ENCODE measurements at places on chromosomes 1 and 21. TPM values are rescaled to one million over a fixed set of nuclear protein-coding genes. Genes with fewer than 3 reads are reported as not detected.

DNA sequence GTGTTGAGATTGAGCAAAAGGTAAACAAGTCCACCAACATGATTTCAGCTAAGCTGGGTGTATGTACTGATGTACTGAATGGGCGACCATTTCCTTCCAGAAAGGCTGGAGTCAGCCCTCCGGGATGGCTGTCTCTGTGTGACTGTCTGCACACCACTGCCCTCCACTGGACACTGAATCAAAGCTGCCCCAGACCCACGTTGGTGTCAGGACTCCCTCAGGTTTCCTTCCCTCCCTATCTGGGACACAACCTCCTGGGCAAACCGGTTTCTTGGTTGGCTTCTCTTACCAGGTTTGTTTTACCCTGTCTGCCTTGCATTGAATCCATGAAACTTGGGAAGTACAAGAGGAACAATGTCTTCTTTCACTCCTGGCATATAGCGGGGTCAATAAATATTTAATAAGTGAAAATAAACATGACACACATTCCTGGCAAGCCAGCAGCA, 5.3 kb upstream of the SRP9 start:
- DNase-seq: peak; percentile 96

GRCh38 chr21:42289926-42290325, 25.3 kb downstream of the TFF3 start:
- no peak for DNase-seq

DNA sequence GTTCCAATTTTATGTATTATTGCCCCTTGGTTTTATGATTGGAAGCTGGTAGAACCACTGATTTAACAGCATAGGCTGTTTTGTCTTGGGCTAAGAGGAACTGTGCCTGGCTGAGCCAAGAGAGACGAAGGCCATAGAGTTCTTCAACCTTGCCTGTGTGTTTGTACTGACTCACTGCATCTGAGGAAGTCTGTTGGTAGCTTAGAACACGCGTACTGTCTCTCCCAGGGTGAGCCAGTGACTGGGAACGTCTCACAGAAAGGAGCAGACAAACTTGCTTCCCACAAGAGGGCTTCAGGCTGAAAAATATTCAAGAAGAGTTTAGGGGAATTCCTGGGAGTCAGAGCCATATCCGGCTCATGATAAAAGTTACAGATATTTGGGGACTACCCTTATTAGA, 14.9 kb downstream of the TMEM51 start:
- no peak for DNase-seq

DNA sequence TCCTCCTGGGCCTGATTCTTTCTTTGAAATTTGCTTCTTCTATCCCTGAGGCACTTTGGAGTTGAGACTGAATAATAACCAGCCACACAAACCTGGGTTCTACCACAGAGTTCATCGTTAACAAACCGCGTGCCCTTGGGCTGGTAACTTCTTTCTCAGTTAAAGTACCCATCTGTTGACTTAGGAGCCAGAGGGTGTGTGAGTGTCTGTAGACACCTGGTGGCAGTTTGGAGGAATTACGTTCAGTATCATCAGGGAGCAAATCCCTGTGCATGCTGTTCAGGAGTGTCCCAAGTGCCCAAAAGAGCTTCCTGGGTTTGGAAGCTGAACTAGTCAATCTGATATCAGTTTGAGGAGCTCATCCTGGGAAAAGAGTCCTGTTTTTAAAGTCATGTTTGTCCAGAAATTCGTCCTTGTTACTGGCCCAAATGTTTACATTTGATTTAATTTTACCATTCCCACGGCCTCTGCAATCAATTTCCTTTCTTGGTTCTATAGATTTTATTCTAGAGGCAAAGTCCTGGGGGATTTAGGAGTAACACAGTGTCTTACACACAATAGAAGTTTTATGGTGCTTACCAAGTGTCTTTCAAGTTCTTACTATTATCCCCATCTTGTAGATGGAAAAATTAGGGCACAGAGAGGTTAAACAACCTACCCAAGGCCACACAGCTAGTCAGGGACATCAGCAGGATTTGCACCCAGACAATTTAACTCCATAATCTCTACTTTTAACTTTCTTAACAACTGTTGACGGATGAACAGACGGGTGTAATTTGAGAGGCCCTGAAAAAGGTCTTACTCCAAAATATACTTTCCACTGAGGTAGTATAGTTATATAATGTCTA, 26.7 kb upstream of the RPTN start:
- DNase-seq: peak; percentile 81

Gene TEX38
- not detected for total RNA-seq

Gene C1orf87
- 0.07 TPM for total RNA-seq

Gene CASP9
- 26.1 TPM for total RNA-seq

GRCh38 chr1:242454262-242455051, 70.0 kb downstream of the PLD5 start:
- peak; percentile 80 for DNase-seq

DNA sequence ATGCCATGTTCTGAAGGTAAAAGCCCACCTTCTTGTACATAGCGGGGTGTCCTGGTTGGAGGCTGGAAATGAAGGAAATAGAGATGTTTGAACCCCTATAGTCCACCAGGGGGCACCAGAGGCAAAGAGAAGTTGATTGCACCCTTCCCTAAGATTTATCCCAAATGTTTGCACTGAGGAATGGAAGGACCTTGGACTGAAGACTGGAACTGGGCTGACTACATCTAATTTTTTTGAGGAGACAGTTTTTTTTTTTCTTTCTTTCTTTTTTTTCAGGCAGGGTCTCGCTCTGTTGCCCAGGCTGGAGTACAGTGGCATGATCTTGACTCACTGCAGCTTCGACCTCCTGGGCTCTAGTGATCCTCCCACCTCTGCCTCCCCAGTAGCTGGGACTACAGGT, 55.3 kb upstream of the EIF4G3 start:
- peak; percentile 78 for DNase-seq
